Esophagus mucosa (tissue), 1 donor: ENCODE measurements at places on chromosomes 3 and 15. TPM values are rescaled to one million over a fixed set of nuclear protein-coding genes. Genes with fewer than 3 reads are reported as not detected.

NLGN1 gene
- total RNA-seq: 0.44 TPM

TMC3 gene
- not detected for total RNA-seq

SYNPR gene
- not detected for total RNA-seq

DNA sequence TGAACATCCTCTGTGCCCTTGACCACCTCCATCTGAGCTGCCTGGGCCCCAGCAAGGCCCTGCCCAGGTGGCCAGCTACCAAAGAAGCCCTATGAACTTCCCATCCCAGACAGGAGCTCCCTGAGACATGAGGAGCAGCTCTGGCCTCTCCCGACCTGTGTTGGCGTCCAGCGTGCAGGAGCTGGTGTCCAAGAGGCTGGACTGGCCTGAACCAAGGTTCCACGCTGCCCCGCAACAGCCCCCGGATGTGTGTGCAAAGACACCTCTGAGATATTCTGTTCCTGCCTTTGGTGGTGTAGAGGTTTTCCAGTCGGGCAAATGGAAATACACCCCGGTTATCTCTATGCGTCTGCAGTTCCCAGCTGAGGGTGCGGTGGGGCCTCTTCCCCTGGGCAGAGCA lies 42.1 kb downstream of the WNT7A start:
- ATAC-seq: no peak

DNA sequence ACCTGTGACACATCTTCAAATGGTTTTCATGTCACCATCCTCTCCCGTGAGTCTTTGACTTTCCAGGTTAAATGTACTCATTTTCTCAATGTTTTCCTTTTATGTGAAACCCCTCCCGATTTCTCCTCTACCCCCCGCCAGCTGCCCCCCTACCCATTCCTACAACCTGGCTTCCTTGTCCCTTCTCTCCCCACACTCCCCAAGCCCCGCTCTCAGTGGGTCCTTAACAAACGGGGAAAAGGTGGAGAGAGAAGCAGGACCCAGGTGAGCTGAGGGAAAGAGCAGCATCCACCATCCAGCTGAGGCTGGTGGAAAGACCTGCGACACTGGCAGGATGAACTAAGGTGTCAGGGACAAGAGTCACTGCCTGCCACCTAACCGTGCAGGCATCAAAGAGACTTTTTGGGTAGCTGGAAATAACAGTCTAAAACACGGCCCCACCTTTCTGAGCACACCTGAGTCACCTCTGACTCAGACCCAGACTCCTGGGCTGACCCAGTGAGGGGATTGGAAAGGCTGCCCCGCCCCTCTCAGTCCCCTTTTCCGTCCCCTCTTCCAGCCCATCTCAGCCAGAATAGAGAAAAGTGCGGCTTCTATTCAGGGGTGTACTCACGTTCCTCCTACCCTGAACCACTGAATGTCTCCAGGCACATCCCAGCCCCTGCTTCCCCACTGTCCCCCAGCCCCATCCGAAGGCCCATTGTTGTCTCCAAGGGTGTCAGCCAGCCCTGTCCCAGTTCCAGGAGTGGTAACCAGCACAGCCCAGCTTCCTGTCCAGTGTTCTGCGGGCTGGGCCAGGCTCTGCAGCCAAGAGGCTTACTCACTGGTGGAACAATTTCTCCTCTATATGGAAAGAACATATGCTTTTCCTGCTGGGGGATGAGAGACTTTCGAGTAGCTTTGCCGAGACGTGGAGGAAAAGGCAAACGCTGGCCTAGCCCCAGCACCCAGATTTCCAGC lies 20.4 kb downstream of the ISG20 start:
- peak; percentile 86 for ATAC-seq

GRCh38 chr15:98547741-98548138 lies 100.6 kb upstream of the IGF1R start:
- no peak for ATAC-seq

GRCh38 chr3:47803480-47804025 lies 615 bp downstream of the DHX30 start:
- no peak for ATAC-seq

GRCh38 chr3:32972482-32973146 lies 21.2 kb downstream of the CCR4 start:
- no peak for ATAC-seq

DNA sequence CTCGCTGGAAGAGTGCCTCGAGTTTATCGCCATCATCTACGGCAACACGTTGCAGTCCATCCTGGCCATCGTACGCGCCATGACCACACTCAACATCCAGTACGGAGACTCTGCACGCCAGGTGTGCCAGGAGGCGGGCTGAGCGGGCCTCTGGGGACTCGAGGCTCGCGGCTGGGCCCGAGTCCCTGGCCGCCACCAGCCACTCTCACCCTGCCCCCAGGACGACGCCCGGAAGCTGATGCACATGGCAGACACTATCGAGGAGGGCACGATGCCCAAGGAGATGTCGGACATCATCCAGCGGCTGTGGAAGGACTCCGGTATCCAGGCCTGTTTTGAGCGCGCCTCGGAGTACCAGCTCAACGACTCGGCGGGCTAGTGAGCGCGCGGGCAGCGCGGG lies 1.9 kb downstream of the GNAT1 start:
- ATAC-seq: no peak
